NCI-H1048 (cell line): ENCODE measurements at places on chromosomes 6 and 20.

- no peak for DNase-seq
Measured at GRCh38 chr20:58197185-58197469, 31.3 kb downstream of the ANKRD60 start.

DNA sequence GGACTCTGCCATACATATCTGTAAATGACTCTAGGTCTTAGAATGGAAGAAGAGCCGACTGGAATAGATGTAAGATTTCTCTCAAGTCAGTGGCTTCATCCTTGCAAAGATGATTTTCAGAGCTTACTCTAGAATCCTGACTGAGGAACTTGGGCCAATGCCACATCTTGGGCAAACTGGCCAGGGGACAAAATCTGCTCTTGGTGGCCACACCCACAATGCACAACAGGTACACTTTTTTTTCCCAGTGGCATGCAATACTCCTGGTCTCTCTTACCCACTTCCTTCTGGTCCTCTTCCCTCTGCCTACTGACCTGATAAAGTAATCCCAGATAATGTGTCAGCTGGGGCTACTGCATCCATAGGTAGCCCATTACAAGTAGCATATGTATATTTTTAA, 13.4 kb downstream of the CLIC5 start:
- no peak for DNase-seq

DNA sequence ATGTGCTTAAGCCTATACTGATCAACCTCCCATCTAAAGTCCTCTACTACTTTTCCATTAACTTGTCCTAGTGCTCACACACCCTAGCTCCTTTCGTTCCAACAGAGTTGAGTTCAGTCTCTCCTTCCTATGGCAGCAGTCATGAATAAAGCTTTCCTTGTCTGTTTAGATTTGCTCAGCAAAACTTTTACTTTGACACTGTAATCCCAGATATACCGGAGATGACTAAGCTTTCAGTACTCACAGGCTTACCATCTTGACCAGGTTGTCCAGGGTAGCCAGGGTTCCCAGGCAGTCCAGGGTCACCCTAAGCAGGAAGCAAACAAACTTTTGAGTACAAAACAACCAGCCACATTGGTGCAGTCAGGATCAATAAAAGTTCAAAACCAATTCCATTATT, 90.7 kb downstream of the COL21A1 start:
- DNase-seq: no peak

DNA sequence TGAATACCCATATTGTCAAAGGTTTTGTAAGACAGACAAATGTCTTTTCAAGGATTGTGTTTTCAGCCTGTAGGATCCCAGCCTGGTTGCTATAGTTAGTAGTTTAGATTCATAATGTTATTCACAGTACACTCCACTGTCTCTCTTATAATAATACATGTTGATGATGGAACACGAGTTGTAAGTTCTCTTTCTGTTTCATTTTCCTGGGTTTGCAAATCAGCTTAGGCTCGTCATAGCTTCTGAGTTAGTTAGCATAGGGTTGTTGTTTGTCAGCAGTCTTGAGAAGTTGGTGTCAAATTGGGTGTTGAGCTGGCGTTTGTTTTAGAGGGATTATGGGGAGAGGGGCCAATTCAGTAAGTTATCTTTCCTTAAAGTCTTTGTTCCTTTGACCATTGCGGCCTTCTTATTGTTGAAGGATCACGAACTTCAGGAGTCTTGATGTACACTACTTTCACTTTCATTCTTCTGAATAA, 45.8 kb downstream of the QKI start:
- DNase-seq: no peak

DNA sequence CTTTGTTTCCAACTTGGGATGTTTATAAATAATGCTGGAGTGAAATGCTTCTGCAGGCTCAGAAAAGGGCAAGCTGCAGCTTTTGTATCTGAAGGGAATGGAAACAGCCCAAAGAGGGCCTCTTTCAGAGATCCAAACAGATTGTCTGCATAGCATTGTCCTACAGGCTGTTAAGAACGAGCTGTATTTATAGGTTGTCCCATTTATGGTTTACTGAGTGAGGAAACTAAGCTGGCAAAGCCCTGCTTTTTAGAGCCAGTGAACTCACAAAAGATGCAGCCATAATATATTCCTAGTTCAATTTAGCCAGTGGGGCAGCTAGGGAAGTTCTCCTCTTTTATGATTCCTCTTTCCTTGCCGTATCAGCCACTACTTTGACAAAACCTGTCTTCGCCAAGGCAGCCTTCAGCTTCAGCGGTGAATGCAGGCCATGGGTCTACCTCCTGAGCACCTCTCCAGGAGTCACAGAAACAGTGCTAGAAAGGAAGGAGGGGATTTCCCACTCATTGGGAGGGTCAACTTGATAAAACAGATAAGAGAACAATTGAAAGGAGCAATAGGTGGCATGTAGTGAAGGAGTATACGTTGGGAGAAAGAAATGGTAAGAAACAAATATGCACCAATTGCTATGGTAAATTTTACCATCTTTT, 15.0 kb downstream of the KIAA0319 start:
- no peak for DNase-seq

- DNase-seq: no peak
Measured at GRCh38 chr6:36478051-36478526, 35.3 kb downstream of the KCTD20 start.

DNA sequence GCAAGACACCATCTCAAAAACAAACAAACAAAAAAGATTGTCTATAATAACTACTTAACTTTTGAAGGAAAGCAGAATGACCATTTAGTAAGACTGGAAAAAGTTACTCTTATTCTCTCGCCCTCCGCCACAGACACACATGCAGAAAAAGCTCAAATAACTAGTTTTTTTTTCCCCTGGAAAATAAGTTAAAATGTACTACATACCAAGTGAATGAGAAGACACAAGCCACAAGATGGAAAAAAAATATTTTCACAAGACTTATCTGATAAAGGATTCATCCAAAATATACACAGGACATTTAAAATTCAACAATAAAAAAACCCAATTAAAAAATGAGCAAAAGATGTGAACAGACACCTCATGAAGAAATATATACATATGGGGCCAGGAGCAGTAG, 31.9 kb downstream of the NUDT3 start:
- DNase-seq: no peak

DNA sequence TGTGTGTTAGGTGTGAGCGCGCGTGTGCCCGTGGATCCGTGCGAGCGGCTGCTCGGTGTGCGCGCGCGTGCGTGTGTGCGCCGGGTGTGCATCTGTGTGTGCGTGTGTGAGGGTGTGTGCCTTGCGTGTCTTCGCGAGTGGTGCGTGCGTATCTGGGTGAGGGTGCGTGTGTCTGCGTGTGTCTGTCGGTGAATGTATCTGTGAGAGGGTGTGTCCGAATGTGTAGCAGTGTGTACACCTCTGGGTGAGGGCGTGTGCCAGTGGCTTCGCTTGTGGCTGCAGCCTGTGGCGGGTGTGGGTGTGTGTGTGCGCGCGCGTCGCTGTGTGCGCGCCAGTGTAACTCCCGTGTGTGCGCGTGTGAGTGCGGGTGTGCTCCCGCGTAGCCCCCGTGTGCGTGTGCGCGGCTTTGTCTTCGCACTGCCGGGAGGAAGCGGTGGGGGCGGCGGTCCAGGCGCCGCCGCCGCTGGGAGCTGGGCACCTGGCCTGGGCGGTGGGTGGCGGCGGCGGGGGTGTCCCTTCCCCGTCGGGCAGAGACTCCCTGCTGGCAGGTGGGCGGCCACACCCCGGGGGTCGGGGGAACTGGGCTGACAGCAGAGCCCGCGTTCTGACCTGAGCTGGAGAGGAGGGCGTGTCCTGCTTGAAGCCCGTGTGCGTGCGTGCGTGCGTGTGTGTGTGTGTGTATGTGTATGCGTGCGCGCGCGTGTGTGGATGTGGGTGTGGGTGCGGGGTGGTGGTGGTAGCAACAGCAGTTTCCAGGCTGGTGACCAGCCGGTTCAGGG, 61.3 kb upstream of the EPB41L1 start:
- no peak for DNase-seq

DNA sequence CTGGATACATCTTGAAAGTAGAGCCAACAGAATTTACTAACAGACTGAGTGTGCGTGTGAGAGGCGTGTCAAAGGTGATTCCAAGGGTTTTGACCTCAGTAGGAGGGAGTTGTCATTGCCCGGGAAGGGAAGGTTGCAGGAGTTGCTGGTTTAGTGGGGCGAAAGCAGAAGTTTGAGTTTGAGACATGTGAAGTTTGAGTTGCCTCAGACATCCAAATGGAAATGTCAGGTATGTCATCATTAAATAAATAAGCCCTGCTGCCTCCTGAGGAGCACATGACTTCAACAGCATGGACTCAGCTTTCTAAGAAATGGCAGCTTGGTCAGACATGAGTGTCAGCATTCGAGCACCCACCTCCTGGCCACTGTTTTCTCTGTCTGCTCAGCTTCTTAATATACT, 26.6 kb upstream of the TGM2 start:
- DNase-seq: no peak
